ENCODE measurements at places on chromosomes 2 and 18. TPM values are rescaled to one million over a fixed set of nuclear protein-coding genes. Genes with fewer than 3 reads are reported as not detected.

GRCh38 chr2:207090389-207090788, 75.4 kb downstream of the KLF7 start:
- H3K4me3 ChIP-seq = no peak overlapping the region
- no peak overlapping the region for H3K27ac ChIP-seq
- no peak for DNase-seq
- no peaks in the 10 kb centered on the region for H3K4me1 ChIP-seq

GRCh38 chr2:127679680-127680361, 4.5 kb upstream of the LIMS2 start:
- H3K36me3 ChIP-seq = no peaks in the 10 kb centered on the region
- DNase-seq = no peak
- no peak overlapping the region for H3K27ac ChIP-seq
- H3K27me3 ChIP-seq = peaks cover 14% of the 10 kb centered on the region
- H3K4me1 ChIP-seq = peaks cover 6% of the 10 kb centered on the region
- H3K4me3 ChIP-seq = no peak overlapping the region

DNA sequence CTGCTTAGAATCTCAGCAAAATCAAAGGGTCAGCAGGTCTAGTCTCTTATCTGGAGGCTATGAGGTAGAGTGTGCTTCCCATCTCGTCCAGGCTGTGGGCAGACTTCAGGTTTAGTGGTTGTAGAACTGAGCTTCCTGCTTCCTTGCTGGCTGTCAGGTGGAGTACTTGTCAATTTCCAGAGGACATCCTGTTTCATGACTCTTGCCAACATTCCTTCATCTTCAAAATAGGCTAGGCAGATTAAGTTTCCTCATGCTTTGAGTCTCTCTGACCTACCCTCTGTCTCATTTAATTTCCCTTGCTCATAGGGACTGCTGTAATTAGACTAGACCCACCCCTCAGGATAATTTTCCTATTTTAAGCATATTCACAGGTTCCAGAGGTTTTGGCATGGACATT, 562.6 kb downstream of the SPAG16 start:
- no peaks in the 10 kb centered on the region for H3K4me1 ChIP-seq
- H3K36me3 ChIP-seq = no peaks in the 10 kb centered on the region
- H3K27me3 ChIP-seq = no peaks in the 10 kb centered on the region
- H3K4me3 ChIP-seq = no peak overlapping the region

- no peak overlapping the region for H3K27ac ChIP-seq
- H3K36me3 ChIP-seq = no peaks in the 10 kb centered on the region
Measured at GRCh38 chr2:96556441-96557330, 20.1 kb downstream of the ARID5A start.

GRCh38 chr2:64990876-64991275, 1.7 kb downstream of the SLC1A4 start:
- H3K36me3 ChIP-seq = no peaks in the 10 kb centered on the region
- peak overlapping the region; percentile 60 for H3K4me3 ChIP-seq
- peaks cover 3% of the 10 kb centered on the region for H3K4me1 ChIP-seq
- no peaks in the 10 kb centered on the region for H3K27me3 ChIP-seq

- no peaks in the 10 kb centered on the region for H3K36me3 ChIP-seq
- H3K4me3 ChIP-seq = no peak overlapping the region
- H3K4me1 ChIP-seq = no peaks in the 10 kb centered on the region
- no peaks in the 10 kb centered on the region for H3K27me3 ChIP-seq
Measured at GRCh38 chr2:9914384-9915065, 37.0 kb upstream of the GRHL1 start.

DNA sequence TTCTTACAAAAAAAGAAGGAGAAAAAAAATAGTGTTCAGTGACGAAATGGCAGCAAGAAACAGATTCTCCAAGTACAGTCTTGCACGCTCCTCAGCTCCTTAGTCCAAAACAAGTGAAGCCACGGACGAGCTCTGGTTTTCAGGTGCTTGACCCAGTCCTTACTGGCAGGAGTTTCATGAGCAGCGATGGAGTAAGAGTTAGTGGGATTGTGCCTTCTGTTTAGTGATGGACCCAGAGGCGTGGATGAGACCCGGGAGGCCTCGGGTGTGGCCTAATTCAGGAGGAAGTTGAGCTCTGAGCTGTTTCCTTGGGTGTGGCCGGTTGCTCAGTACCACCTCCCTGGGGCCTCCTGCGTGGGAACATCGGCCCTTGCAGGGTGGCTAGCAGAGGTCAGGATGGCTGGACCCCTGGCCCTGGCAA, 52.0 kb downstream of the KIF5C start:
- no peaks in the 10 kb centered on the region for H3K36me3 ChIP-seq
- DNase-seq = no peak
- H3K27me3 ChIP-seq = no peaks in the 10 kb centered on the region
- H3K4me1 ChIP-seq = no peaks in the 10 kb centered on the region
- H3K4me3 ChIP-seq = no peak overlapping the region
- no peak overlapping the region for H3K27ac ChIP-seq

DNA sequence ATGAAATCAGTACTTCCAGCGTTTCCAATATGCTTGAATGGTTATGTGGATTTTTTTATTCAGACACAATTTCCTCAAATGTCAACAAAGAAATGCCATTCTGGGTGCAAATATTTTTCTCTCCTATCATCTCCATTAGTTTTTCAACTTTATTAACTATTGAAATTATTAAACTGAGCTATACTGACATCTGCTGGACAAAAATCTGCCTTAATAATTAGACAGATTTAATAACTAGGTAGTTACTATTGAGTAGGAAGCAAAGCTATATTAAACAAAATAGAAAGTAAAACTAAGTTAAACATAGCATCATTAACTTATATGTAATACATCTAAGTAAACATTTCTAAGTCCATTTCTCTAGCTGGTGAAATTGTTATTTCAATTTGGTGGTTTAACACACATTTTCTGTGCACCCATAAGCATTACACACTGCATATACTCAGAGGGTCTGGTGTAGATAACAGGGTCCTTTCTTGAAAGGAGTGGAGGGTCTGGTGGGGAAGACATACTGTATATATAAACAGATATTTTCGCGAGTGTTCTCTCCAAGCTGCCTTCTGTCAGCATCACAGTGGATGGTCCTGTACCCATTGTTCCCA, 77.0 kb downstream of the LANCL1 start:
- H3K4me3 ChIP-seq = no peak overlapping the region
- no peaks in the 10 kb centered on the region for H3K36me3 ChIP-seq
- no peaks in the 10 kb centered on the region for H3K27me3 ChIP-seq

GRCh38 chr2:77839102-77839501, 316.9 kb upstream of the LRRTM4 start:
- H3K27ac ChIP-seq = no peak overlapping the region
- H3K36me3 ChIP-seq = no peaks in the 10 kb centered on the region
- H3K27me3 ChIP-seq = no peaks in the 10 kb centered on the region

DNA sequence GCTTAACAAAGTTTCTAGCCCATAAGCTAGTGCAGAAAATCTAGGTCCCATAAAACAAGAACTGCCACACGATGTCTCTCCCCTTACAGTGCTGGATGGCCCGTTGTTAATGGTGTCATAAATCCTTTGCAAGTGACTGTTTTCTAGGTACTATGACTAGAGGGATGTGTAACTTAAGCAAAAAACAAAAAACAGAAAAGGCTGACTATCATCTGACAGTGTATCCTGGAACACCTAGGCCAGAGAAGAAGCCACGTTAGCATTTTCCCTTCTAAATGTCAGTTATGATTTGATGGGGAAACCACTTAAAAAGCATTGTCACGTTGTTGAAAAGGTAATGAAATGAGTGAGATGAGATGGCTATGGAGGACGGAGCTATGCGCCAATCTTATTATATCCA, 2.4 kb downstream of the CASP8 start:
- no peak overlapping the region for H3K4me3 ChIP-seq
- H3K4me1 ChIP-seq = peaks cover 11% of the 10 kb centered on the region
- H3K27me3 ChIP-seq = no peaks in the 10 kb centered on the region
- no peak overlapping the region for H3K27ac ChIP-seq
- no peaks in the 10 kb centered on the region for H3K36me3 ChIP-seq

GRCh38 chr2:8118940-8119781, 562.7 kb upstream of the ID2 start:
- no peaks in the 10 kb centered on the region for H3K36me3 ChIP-seq
- H3K27ac ChIP-seq = no peak overlapping the region
- DNase-seq = no peak
- no peaks in the 10 kb centered on the region for H3K27me3 ChIP-seq

DNA sequence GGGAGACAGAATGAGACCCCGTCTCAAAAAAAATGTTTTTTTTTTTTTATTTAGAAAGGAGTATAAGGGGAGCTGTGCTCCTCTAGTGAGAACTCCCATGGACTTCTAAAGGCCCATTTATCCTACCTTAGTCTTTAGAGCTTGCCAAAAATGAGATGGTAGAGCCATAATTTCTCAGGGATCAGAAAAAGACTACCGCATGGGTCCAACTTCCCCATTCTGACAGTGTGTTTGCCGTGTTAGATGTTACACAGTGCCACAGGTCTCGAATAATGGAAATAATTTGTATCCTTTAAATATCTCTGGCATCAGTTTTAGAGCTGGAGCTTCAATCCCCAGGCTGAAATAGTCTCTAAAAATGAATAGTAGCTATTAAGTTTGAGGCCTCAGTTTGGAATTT, 6.0 kb upstream of the SLC39A10 start:
- no peak overlapping the region for H3K4me3 ChIP-seq
- no peak for DNase-seq
- no peaks in the 10 kb centered on the region for H3K36me3 ChIP-seq
- no peak overlapping the region for H3K27ac ChIP-seq
- peaks cover under 1% of the 10 kb centered on the region for H3K4me1 ChIP-seq

DNA sequence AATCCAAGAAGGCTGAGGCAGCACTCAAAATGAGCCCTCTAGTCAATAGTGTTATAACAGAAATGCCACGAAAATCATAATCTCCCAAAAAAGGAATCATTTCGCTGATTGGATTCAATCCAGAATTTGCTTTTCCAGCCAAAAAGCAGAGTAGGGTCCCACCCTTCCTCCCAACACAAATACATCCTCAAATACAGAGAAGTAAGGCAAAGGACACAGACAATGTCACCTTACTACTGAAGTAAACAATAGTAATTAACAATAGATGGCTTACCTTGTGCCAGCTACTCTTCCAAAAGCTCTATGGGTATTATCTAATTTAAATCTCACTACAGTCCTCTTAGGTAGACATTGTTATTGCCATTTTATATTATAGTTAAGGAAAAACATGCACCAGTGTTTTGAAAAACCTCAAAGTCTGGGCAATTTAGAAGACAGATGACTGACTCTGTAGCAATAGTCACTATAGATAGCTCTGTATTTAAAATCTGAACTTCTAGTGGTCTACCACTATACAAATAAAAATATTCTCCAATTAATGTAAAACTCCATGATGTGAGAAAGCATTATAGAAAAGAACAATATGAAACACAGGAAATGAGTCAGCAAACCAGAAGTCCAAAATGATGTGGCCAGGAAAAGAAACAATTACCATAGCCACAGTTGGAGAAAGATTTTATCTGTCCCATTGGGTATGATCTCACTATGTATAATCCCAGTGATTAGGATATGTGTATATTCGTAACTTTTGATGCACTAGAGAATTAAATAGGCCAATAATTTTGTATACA, 305.0 kb upstream of the ERBB4 start:
- H3K27me3 ChIP-seq = no peaks in the 10 kb centered on the region
- H3K4me3 ChIP-seq = no peak overlapping the region
- peak overlapping the region; percentile 86 for H3K27ac ChIP-seq
- peak; percentile 89 for DNase-seq
- H3K36me3 ChIP-seq = no peaks in the 10 kb centered on the region

- no peaks in the 10 kb centered on the region for H3K27me3 ChIP-seq
- no peaks in the 10 kb centered on the region for H3K36me3 ChIP-seq
- no peaks in the 10 kb centered on the region for H3K4me1 ChIP-seq
Measured at GRCh38 chr18:31102025-31102684, at the start of gene DSC2. Gene DSC2, minus strand, starts transcription at chr18:31102421. Its CDS starts 450 bp downstream, at chr18:31101971.

DNA sequence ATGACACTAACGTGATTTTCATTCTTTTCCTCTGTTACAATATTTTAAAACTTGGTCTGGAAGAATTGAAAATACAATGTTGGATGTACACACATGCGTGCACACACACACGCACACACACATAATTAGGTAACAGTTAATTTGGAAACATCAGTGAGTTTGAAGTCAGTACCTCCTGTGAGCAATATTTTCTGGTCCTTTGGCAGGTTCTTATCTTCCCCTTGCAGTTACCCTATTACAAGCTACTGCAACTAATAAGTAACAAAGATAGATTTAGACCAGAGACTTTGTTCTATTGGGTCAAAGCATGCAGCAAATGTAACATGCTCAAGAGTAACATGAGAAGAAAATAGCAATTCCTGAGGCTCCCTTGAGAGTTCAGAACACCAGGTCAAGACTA, 73.3 kb downstream of the ZNF385B start:
- H3K4me3 ChIP-seq = no peak overlapping the region
- no peaks in the 10 kb centered on the region for H3K36me3 ChIP-seq
- no peak for DNase-seq
- no peak overlapping the region for H3K27ac ChIP-seq
- H3K27me3 ChIP-seq = no peaks in the 10 kb centered on the region

IL18R1 gene
- 5.4 TPM for total RNA-seq

FNDC4 gene
- 18.3 TPM for total RNA-seq

DNAJC5G gene
- not detected for total RNA-seq

RGPD3 gene
- total RNA-seq = 0.17 TPM

BMPR2 gene
- 16.2 TPM for total RNA-seq

VWC2L gene
- not detected for total RNA-seq
